ENCODE measurements at places on chromosomes 1 and 21.

- DNase-seq = no peak
Observed at GRCh38 chr1:68197891-68198290, 34.4 kb downstream of the WLS start.

GRCh38 chr1:212035123-212035834, at the start of the genes DTL and INTS7:
DTL (plus strand) TSS chr1:212035748; CDS start chr1:212035891, 143 bp downstream.
INTS7 (minus strand) TSS chr1:212035557; CDS start chr1:212035437, 120 bp downstream.
- peak; percentile 100 for DNase-seq

DNA sequence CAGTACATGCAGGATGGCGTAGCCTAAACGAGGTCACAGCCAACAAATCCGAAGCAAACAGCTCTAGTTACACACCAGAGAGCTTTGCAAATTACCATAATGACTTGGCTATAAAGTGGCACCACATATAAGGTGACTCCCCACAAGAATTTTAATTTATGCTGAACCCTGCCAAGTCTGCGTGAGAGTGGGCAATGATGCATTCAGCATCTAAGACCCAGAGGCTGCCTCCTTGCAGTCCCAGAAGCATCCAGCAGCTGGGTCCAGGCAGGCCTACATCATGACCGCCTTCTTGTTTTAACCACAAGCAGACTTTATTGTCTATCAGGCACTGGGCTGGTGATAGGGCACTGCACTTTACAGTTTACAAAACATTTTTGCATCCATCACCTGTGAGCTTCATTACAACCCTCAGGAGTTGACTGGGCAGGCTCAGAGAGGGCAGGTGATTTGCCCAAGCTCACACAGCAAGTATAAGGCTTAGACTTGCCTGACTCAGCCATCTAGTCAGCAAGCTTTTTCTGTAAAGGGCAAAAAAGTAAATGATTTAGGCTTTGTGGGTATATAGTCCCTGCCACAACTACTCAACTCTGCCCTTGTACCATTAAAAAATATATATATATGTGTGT, 134.6 kb downstream of the GLIS1 start:
- no peak for DNase-seq

- DNase-seq = no peak
Observed at GRCh38 chr1:241308471-241308870, 48.5 kb downstream of the RGS7 start.

Data from hindlimb muscle (tissue), 1 donor.